Activated naive CD4-positive, alpha-beta T cell (primary cell): ENCODE measurements at places on chromosomes 2 and 18.

DNA sequence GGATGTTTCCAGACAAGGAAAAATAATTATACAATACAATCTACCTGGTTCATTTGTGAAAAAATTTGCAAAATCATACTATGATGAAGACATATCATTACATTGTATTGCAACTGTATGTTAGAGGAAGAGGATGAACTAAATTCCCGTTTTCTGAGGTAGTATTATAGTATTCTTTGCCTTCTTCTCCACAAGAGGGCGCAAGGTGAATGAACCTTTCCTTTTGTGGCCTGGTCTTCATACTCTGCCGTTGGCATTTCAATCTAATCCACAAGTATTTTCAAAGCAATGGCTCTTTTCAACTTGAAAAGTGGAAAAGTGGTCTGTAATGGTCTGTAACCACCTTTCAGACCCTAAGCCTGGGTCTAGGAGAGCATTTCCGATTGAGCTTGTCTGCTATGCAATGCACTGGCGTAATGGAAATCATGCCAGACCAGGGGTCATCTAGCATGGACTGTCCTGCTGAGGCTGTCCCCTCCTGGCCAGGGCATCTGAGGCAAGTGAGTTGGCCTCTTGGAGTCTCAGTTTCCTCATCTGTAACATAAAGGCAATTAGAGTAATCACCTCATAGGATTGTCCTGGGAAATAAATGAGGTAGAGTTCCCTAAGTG is 30.8 kb upstream of the ZNF396 start:
- DNase-seq = no peak

DNA sequence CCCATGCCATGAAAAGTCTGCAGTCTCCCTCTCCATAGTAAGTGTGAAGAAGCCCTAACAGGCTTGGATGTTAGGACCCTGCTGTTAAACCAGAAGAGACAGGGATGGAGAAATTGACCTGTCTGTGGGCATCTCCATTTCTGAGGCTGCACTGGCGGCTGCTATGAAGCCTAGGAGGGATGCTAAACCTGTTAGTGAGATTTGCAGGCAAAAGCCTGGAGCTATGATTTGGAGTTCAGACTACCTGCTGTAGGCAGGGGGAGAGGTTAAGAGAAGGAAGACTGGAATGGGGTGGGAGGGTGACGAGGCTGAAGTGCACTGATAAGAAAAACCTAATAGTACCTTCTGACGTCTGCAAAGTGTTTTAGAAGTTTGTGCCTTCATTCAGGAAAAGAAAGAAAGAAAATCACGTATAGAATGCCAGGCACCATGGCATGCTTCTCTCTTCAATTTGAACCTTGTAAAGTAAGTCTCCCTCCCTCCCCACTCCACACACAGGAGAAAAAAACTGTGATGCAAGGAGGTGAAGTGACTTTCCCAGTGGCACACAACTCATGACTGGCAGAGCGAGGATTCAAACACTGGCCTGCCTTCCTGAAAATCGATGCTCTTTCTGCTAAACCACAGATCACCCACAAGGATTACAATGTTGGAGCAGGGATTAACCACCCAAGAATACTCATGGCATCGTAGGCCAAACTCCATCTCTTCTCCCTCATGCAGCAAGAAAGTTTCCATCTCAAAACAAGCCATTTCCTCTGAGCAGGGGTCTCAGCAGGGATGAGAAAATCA is 98.5 kb upstream of the PKDCC start:
- no peak for DNase-seq

GRCh38 chr2:216850665-216851322 is 9.1 kb downstream of the TNP1 start:
- DNase-seq = no peak

DNA sequence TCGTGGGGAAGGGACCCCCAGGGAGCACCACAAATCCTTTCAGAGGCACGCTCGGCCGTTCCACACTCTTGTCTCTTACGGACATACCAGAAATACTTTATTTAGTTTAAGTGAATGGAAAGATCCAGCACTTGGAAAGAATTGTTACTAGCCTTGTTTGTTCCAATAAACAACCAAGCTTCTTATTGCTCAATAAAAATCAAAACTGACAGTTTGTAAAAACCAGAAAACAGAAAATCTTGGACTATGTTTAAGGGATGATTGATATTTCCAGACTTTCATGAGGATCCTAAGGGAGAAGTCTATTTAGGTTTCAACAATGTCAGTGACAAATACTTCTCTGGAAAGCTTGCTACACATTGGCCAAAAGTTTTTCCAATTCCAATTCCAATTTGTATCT is 31.6 kb upstream of the CCBE1 start:
- no peak for DNase-seq

DNA sequence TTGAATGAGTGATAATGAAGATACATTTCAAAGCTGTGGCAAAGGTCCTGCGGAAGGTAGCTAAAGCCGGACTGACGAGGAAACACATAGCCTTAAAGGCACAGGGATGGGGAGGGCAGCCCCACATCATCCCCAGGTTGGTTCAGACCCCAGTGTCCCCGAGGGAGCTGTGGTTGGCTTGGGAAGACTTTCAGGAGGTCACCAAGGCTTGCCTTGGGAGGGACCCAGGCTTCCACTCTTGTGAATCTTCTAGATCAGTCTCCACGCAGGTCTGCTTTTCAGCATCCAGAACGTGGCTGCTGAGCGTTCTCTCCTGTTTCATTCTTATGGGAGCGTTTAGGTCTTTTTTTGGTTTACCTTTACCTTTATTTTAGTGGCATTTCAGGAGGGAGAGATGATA is 16.8 kb downstream of the KIF1A start:
- DNase-seq = no peak

GRCh38 chr2:44124500-44124899 is 44.2 kb upstream of the PPM1B start:
- no peak for DNase-seq

- DNase-seq = no peak
Measured at GRCh38 chr2:235541838-235542549, 48.2 kb downstream of the AGAP1 start.

- DNase-seq = no peak
Measured at GRCh38 chr2:156472686-156473085, 36.5 kb downstream of the GPD2 start.
